Inflammatory macrophage (primary cell): ENCODE measurements at places on chromosomes 16 and 17.
A peak's percentile ranks its signal among the peaks of the same experiment; 100 is the strongest.

DNA sequence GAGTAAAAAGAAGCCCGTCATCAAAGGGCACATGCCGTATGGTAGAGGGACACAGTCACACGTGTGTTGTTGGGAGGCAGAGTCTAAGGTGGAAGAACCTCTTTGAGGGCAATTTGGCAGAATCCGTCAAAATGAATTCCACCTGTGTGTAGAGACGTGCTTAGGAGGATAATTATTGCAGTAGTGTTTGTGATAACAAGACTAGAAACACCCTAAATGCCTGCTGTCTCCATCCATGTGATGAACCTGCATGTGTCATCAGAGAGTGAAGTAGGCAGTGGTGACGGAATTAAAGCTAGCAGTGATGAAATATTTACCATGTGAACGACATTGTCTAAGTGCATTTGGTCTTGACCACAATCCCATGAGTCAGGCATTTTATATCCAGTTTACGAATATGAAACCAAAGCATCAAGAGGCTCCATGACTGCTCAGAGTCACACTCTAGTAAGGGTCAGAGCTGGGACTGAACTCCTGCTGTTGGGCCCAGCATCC, 61.3 kb upstream of the ADORA2B start:
- DNase-seq: peak; percentile 96

DNA sequence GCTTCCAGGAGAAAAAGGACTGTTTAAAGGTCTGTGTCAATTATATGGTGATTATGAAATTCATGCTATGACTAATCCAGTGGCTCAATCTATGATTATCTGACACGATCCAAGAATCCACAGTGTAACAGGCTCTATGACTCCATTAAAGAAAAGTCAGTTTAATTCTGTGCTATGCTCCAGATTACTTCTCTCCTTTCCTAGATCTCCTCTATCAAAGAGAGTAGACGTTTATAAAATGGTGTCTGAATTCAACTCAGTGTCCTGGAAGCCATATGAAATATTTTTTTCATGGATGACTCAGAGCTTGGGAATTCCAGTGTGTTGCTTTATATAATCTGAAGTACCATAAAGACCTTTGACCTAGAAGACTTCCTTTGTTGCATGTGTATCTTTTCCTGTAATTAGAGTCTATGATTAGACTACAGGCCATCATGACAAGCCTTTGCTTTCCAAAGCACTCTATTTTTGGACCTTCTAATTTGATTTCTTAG, 27.0 kb upstream of the NF1 start:
- peak; percentile 79 for DNase-seq

DNA sequence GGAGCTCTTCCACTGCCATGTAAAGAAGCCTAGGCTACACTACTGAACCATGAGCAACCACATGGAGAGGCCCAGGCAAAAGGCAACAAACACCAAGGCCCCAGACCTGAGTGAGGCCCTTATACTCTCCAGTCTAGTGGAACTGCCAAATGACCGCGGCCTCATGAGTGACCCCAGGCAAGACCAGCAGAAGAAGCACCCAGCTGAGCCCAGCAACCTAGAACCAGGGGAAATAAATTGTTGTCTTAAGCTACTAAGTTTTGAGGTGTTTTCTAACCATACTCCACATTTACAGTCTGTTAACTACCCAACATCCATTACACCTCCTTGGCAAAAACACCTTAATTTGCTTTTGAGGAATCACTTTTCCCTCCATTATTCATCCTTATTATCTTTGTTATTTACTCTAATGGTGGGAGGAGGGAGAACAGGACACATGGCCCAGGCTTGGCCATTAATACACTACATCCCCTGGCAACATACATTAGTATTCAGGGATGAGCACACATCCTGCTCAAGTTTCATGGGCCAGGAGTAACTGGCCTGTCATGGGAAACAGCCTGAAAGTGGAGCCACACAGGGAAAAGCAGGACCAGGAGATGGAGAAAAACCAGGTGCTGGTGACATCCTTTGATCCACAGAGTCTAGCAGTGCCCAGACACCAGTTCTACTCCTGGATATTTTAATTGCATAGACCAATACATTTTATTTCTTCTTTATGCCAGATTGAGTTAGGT, 26.2 kb downstream of the SLC39A11 start:
- no peak for DNase-seq

DNA sequence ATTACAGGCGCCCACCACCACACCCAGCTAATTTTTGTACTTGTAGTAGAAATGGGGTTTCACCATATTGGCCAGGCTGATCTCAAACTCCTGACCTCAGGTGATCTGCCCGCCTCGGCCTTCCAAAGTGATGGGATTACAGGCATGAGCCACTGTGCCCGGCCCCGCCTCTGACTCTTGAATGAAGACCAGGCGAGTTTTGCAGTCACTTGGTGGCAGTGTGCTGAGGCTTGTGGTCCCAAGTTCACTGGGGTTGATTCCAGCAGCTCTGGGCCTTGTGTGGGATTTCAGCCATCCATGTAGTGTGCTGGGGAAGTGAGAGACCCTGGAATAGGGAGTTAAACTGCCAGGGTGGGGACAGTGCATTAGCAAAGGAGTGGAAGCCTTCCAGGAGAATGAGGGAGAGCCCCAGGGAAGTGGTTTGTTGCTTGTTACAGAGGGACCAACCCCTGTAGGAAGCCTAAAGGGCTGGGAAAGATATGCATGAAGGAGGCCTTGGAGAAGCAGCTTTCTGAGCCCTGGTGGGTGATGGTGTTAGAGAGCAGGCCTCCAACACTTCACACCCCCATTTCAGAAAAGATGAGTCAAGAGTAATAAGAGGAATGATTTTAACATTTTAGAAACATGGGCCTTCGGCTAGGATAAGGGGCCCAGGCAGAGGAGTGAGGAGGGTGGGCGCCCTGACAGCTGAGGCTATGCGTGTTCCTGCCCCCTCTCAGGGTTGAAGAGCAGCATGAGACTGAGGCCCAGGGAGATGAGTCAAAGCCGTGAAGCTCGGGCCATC, 14.5 kb downstream of the PSKH1 start:
- DNase-seq: no peak

- peak; percentile 96 for DNase-seq
Observed at GRCh38 chr16:3099732-3100499, 822 bp upstream of the ZSCAN10 start.

- DNase-seq: no peak
Observed at GRCh38 chr16:89737341-89738071, 16.2 kb downstream of the ZNF276 start.

DNA sequence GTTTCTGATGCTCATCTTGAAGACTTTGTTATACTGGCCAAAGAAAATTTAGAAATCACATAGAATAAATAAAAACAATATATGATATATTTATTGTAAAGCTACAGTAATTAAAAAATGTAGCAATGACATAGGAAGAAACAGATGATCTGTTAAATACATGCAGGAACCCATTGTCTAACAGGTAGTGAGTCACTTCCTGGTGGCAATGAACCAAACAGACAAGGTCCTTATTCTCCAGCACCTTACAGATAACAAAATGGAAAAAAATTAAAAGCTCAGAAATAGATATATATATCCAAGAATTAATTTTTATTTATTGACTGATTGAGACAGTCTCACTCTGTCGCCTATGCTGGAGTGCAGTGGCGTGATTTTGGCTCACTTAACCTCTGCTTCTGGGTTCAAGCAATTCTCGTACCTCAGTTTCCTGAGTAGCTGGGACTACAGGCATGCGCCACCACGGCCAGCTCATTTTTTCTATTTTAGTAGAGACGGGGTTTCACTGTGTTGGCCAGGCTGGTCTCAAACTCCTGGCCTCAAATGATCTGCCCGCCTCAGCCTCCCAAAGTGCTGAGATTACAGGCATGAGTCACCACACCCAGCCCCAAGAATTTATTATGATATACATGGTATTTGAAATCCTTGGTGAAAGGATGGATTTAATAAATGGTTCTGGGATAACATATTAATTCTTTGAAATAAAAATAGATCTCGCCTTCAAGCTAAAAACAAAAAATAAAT, 7.5 kb downstream of the NETO2 start:
- DNase-seq: no peak

DNA sequence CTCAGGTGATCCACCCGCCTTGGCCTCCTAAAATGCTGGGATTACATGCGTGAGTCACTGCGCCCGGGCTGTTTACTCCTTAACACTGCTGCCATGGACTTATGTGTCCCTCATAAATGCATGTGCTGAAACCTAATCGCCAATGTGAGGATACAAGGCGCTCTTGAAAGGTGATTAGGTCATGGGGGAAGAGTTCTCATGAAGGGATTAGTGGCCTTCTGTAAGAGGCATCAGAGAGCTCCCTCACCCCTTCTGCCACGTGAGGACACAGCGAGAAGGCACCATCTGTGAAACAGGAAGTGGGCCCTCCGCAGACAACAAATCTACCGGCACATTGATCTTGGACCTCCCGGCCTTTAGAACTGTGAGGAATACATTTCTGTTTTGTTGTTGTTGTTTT, 19.1 kb downstream of the ITPRIPL2 start:
- peak; percentile 28 for DNase-seq

GRCh38 chr17:67244431-67245072, 444 bp downstream of the HELZ start:
- no peak for DNase-seq

- DNase-seq: no peak
Observed at GRCh38 chr16:72120026-72120425, 26.4 kb downstream of the DHX38 start.

DNA sequence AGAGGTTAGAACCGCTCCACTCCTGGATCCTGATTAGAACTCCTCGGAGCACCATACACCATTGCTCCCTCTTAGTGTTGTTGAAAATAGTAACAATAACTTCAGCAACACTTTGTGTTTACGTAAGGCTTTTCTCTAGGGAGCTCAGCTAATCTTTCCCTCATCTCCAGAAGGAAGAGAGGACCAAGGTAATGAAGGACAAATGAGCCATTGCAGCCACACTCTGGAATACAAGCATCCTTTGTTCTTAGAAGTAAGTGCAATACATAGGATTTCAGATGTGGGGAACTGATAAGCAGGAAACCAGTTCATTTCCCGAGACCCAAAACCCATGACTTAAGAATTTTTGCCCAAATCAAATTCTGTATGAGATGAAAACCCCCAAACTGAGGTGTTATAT, 22.9 kb upstream of the ZNF652 start:
- no peak for DNase-seq

DNA sequence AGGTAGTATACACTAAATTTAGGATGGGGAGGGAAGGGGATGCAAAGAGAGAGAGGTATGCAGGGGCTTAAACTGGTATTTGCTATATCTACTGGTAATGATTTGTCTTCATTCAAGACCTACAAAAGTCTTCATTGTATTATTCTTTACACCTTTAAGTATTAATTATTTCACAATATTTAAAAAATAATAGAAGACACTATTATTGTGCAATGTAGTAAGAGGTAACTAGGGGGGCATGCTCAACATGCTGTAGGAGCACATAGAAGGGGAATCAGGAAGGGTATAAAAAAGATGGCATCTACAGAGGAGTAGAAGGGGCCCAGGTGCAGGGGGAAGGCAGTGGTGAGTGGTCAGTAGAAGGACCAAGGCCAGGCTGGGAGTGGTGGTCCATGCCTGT, 14.9 kb upstream of the CCR7 start:
- DNase-seq: no peak

- DNase-seq: no peak
Observed at GRCh38 chr17:15777717-15778116, 45.6 kb downstream of the TBC1D26 start.
